ENCODE measurements at places on chromosomes 2 and 18.
A peak's percentile ranks its signal among the peaks of the same experiment; 100 is the strongest.

DNA sequence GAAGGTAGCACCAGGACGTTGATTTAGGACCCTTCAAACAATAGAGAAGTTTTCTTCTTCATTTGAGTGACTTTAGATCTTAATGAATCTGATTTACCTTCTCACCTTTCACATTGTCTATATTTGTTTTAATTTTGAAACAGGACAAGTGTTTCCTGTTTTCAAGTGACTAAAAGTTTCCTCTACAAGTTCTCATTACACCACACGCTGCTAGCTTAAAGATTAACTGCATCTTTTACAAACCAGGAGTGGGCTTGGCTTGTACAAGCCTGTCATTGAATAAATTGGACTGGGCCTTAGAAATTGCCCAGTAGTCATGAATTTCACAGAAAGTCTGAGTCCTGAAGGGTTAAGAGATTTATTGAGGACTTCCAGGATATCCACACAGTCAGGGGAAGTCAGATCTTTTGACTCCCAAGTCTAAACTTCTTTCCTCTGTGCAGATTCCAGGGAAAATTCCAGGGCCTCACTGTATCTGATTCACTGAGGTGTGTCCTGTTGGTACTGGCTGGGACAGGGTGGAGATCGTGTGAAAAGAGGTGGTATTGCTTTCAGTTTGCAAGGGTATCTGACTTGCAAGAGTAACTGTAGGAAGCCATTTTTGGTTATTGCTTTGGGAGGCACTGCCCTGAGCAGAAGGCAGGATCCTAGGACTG is 3.4 kb downstream of the SGPP2 start:
- DNase-seq, result no peak

- no peak for DNase-seq
Observed at GRCh38 chr2:16763056-16763455, 97.4 kb upstream of the CYRIA start.

DNA sequence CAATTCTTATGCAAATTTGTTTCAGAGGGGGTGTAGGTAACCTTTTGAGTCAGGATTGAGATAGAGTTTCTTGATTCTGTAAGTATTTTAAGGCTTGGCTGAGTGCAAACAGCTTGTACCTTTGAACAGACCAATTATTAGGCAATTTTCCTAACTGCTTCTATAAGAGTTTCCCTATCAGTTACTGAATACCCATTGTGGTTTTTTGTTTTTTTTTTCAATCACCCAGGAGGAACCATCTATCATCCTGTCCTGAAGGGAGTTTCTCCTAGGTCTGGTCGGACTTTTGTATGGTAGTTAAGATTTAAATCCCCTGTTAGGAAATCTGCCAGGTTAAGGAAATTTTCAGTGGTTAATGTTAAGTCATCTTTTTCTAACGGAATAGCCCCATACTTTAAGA is 319.4 kb upstream of the SLC39A10 start:
- no peak for DNase-seq

DNA sequence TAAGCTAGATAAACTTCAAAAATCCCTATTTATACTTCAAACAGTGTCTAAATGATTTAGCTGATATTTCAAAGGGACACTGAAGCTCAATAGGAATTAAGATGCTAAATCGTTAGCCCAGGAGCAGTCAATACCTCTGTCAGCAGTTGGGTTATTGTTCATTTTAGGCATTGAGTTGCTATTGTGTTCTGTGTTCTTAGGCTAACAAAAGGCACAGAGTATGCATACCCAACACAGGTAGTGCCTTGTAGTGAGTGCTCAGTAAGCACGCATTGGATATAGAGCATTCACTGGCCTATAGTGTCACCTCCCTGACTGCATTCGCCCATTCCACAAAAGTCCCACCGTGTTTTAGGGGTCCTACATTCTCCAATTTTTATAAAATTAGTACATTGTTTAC is 152.3 kb downstream of the PIK3C3 start:
- no peak for DNase-seq

DNA sequence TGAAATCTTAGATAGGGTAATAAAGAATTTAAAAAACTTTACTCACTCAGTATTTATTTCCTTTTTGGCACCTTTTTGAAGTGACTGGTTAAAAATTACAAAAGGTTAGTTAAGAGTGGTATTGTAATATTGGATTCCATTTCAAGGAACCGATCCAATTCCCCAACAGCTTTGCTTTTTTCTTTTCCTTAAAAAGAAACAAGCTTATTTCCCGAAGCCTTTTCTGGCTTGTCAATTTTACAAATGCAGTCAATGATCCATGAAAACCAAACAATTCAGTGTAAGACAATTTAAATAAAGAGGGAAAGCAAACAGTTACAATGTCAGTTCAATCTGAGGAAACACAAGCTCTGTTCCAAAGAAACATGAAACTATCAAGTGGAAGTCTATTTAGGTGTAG is 200.2 kb downstream of the RIT2 start:
- no peak for DNase-seq

GRCh38 chr18:25350489-25351251 is 1.3 kb downstream of the ZNF521 start:
- peak; percentile 38 for DNase-seq

DNA sequence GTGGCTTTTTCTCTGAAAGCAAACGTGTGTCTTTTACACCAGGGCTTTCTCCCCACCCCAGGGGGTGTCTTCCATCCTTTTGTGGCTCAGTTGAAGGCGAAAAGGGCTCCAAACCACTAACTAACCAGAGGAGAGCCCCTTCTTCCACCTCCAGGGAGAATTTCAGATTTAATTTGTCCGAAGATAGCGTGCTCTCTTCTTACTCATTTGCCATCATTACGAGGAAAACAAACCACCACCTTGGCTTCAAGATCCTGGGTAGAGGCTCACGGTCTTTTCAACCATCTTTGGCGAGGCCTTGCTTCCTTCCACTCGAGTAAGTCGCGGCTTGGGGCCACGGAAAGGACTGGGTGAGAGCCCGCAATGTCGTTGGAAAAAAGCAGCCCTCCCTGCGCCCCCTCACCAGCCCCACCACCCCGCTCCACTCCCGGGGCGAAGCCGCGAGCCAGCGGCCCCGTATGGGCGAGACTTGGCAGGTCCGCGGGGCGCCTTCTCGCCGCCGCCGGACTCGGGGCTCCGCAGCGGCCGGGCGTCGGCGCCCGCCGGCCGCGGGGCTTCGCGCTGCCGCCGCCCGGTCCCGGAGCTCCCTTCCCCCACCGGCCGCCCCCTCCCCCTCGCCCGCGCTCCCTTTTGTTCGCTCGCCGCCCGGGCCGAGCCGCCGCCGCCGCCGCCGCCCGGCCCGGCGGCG is 1.7 kb upstream of the ZNF532 start:
- peak; percentile 52 for DNase-seq

- DNase-seq, result no peak
Observed at GRCh38 chr2:21072477-21073242, 28.8 kb upstream of the APOB start.
